ENCODE measurements at places on chromosomes 4 and X.

DNA sequence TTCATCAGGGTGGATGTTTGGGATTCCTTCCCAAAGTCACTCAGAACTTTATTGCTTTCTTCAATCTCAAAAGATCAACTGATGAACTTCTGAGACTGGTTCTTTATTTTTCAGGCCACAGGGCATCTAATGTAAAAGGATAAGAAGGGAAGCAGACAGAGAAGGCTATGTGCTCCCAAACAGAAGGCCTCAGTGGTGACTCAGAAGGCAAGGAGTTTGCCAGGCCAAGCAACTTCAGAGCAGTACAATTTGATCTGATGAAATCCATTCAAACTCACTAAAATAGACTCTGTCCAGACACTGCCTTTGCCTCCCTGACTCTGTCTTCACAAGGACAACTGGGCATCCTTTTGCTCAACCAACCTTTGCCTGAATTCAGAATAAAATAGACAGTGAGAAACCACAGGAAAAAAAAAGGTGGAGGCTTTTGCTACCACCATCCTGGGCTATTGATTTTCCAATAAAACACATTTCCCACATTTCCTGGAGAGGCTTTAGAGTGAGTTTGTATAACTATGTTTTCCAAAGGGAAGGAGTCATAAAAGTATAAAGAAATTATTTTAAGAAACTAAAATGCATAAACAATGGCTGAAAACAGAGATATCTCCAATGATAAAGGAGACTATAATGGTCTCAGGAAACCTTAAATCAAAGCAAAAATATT, 55.2 kb downstream of the ARHGEF6 start:
- no peak for DNase-seq

GRCh38 chr4:183552274-183553146, 47.7 kb downstream of the ING2 start:
- no peak for DNase-seq

DNA sequence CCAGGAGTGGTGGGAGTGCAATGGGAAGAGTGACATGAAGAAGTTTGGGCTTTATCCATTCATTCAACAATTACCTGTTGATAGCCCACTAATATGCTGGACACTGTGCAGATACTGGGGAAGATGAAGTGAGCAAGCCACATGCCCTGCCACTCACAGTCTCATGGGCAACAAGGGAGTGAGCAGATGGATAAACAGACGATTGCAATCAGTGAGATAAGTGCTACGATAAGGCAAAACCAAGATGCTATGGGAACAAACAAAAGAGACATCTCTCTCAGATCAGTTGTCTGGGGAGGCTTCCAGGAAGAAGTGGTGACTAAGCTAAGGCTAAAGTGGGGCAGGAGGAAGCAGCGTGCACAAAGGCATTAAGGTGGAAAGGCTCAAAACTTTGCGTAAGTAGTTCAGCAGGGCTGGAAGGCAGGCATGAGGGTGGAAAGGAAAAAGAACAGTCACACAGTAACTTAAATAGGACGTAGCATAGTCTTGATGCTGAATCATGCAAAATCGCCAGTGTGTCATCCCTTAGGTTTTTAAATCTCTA, 31.7 kb downstream of the GAB3 start:
- DNase-seq = no peak

DNA sequence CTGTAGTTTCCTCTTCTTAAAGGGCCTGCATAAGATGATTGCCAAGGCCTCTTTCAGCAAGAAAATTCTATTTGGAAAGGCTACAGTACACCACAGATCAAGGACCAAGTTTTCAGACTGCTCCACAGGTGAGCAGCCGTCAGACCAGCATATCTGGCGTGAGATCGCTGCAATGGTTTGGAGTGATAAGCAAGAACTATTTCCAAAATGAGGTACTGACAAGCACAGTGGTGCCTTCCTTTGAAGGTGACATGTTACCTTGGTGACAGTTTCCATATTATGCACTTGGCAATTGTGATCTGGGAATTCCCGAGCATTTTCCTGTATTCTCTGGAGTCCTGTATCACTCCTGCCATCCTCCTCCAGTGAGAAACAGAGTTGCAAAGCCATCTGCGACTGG, 7.3 kb upstream of the TMEM150C start:
- DNase-seq = no peak

DNA sequence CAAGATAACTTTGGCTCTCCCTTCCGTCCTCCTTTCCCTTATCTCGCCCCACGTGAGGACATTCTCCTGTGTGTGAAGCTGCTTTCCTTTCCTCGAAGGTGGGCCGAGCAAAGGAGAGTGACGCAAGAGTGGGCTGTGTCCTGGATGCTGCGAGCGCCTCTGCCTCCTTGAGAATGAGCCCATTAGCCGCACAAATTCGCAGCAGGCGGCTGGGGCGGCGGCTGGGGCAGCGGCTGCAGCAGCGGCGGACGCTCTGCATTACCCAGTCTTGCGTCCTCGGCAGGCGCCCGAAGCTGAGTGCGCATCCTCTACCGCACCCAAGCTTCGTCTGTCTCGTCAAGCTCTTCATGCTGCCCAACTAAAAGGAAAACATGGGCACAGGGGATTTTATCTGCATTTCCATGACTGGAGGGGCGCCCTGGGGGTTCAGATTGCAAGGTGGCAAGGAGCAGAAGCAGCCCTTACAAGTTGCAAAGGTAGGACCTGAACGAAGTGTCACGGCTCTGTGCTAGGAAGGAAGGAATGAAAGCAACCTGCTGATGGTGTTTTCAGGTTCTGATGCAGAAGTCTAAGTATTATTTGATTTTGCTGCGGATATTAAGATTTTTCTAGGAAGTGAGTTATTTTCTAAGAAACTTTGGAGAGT, at the start of gene SYNPO2:
Gene SYNPO2, plus strand, starts transcription at position 189 of the 646 bp plus-strand sequence. Its CDS starts 183 bp downstream, at position 372.
- DNase-seq = peak; percentile 34

DNA sequence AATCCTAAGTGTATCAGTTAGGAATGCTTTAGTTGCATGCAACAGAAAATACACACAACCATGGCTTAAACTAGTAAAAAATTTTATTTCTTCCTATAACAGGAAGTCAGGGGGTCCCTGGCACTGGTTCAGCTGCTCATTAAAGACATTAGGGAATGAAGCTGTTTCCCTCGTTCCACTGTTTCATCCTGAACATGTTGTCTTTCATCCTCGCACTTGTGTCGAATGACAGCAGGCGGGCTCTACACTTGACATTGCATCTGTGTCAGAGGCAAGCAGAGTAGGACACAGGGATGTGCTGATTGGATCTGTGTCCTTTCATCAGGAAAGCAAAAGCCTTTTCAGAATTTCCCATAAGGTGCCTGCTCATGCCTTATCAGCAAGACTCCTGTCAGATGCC, 22.8 kb upstream of the C1QTNF7 start:
- no peak for DNase-seq

DNA sequence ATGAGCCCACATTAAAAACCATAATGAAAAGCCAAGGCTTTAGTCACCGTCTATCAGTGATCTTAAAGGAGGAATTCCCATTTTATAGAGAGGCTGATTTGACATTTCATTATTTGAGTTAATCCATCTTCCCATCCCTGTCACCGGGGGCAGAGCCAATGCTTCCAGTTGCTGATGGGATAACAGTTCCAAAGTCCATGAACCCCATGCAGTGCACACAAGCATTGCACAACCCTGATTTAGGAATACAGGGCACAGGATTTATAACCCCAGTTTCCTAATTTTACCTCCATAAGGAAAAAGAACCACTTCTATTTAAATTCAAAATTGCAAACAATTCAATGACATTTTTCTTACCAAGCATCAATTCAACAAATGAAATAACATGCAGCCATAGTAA, 36.5 kb downstream of the MAOB start:
- no peak for DNase-seq

DNA sequence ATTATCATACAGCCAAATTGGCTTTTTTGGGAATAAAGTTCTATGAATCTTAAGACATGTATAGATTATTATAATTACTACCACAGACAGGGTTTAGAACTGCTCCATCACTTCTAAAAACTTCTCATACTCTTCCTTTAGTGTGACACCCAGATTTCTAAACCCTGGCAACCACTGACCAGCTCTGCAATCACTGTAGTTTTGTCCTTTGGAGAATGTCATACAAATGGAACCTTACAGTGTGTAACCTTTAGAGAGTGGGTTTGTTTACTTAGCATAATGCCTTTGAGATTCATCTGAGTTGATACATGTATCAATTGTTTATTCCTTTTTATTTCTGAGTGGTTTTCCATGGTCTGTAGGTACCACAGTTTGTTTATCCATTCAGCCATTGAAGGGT, 95.0 kb downstream of the TMEM164 start:
- no peak for DNase-seq

- DNase-seq = no peak
Measured at GRCh38 chr4:48854982-48855381, 24.1 kb downstream of the OCIAD1 start.

DNA sequence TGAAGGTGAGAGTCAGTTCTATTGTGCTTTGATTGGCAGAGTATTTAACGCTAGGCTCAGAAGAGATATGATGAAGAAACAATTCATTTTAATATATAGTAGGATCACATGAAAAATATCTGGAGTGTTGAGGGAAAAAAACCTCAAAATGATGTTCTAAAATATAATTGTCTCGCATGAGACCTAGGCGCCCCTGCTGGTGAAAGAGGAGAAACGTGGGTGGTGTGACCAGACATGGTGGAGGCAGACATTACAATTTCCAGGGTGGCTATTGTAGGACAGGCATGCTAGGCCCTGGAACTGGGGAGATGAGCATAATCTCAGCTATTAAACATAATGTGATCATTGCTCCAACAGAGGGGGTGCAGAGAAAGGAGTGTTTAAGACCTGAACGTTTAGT, 210.0 kb downstream of the HS3ST1 start:
- DNase-seq = no peak

GRCh38 chr4:27215220-27215826, 354.7 kb downstream of the STIM2 start:
- no peak for DNase-seq

DNA sequence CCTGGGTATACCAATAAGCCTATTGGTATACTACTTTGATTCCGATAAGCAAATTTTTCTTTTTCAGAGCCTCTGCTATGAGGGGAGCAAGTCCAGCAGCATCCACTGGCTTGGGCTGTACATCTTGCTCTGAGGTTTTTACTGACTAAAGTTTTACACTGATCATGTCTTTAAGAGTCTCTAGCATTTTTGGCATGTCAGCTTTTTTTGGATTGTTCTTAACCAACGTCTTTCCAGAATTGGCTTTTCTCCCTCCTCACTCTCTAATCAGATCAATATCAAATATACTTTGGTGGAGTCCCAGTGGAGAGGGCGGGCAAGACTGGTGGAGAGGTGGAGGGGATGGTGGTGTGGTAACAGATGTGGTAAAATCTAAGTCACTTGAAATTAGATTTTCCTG, 196.8 kb downstream of the HEPH start:
- no peak for DNase-seq

- DNase-seq = no peak
Measured at GRCh38 chrX:72367516-72367915, 61.8 kb upstream of the CITED1 start.

DNA sequence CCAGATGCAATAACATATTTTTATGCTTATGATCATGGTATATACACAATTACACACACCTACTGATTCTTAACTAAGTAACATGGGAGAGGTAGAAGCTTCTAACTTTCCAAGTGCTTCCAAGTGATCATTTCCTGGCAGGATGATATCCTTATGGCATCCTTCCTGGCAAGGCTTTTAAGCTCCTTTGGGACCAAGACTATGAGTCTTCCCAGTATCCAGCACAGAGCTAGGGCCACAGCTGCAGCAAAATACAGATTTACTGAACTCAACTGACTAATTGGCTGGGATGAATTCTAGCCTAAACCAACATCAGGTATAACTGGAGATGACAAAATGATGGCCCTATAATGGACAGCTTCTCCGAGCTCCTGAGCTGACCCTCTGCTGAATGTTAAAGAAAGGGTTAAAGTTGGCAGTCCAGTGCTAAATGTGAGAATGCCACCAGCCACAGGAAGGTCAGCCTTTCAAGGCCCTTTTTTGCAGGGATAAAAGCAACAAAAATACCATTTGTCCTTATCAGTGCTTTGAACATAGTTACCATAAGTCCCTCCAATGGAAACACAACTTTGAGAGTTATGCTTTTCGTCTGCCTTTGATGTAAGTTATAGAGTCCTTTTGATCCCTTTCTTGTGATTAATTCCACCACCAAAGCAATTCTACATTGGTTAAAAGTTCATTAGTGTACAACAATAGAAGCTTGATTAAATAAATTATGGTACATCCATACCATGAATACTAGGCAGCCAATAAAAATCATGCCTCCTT, 73.4 kb downstream of the MGST2 start:
- DNase-seq = no peak

DNA sequence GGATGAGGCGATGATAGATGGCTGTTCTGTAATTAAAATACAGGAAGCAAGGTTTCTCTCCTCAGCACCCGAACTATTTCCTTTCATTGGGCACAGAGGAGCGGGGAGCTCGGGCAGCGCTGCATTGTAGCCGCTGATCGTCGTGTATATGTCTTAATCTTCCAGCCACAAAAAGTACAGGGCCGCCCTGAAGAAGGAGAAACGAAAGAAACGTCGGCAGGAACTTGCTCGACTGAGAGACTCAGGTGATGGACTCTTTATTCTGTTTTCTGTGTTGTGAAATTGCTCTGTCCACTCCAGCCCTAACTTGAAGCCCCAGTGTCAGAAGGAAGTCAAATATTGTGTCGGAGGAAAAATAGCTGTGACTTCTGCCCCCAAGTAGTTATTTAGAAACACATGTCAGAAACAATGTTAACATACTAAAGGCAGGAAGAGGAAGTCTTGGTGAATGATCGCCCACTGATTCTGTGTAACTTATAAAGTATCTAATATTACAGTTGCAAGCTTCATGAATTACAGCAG, 546 bp downstream of the ZRSR2 start:
- no peak for DNase-seq

DNA sequence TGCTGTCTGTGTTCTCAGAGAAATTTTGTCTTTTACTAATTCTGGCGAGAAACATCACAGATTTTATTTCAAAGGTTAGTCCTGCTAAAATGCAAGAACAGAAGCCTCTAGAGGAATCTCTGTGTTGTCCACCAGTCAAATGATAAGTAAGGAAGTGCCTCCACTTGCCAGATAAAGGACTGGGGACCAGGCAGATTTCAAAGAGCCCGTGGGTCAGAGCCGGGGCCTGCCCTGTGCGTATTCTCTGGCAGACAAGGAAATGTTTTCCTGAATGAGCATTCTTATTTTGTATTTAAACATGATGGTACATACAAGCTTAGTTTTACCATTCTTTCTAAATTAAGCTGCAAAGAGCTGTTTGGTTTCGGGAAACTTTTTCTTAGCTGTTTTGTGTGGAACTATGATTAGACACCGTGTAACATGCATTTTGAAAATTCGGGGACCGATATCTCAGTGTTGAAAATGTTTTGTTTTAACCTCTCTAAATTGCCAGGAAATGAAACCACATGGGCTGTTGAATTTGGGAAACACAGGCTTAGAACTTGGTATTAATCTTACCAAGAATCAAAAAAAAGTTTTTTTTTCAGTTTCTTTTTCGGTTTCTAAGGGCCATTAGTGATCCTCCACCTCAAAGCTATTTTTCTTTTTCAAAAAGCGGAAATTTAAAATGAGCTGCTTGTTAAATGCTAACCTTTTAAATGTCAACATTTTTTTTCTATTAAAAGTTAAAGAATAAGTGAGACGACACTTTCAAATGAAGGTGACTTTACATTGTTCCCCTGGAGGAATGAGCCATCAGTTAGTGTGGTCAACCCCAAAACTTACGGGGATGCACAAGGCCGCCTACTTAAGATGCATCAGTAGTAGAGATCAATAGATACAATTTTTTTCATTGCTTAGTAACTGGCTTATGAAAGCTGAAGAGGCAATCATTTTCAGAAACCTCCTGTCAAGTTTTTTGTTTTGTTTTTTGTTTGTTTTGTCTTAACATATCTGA, 89.6 kb upstream of the MTM1 start:
- no peak for DNase-seq

- no peak for DNase-seq
Measured at GRCh38 chrX:119763836-119764387, 5.5 kb downstream of the SOWAHD start.

All from frontal cortex (tissue), 4 donors.